ENCODE measurements at places on chromosomes 7 and 10.
A peak's percentile ranks its signal among the peaks of the same experiment; 100 is the strongest.

- no peak for DNase-seq
Measured at GRCh38 chr10:59181668-59182067, 5.2 kb downstream of the PHYHIPL start.

DNA sequence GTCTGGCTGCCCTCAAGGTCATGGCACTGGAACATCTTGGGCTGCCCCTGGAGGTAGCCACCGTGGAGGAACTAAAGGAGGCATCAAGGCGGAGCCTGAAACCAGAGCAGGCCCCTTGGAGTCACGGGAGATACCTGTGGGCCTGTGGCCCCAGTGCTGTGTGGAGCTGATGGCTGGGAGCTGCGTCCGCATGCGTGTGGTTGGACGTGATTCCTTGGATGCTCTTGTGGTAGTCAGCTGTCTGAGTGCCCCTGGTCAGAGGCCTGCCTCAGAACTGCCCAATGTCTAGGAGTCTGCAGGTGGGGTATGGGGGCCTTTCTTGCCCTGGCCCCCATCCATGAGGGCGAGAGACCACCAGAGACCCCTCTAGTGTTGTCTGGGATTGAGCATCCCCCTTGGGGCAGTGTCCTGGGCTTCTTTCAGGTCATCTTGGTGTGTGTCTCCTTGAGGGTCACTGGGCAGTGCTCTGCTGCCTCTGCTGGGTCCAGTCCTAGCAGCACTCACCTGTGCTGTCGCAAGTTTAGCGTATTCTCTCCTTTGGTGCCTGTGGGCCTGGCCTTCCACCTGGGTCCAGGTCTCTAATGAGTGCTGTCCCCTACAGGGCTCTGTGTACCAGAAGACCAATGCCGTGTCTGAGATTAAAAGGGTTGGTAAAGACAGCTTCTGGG, 8.1 kb downstream of the PGAM2 start:
- no peak for DNase-seq

DNA sequence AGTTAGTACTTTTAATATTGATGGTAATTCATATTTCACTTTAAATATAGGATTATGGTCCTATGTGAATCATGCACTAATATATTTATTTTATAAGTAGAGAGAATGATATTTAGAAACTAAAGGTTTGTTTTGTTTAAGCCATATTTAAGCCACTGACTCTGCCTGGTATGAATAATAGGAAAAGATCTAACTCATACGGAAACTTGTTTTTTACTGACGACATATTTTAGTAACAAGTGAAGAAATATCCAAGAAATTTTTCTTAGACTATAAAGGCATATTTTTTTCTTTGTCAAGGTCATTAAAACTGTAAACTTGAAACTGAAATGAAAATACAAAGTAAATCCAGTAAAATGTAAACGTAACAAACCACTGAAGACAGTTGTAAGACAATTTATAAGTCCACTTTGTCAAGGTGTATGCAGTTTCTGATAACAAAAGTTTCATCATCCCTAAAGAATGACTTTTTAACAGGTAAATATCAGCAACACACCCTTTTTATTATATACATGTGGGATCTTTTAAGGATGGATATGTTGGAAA, 147.1 kb downstream of the PHF14 start:
- no peak for DNase-seq

GRCh38 chr7:22430457-22430856, 69.5 kb downstream of the STEAP1B start:
- DNase-seq, result no peak

DNA sequence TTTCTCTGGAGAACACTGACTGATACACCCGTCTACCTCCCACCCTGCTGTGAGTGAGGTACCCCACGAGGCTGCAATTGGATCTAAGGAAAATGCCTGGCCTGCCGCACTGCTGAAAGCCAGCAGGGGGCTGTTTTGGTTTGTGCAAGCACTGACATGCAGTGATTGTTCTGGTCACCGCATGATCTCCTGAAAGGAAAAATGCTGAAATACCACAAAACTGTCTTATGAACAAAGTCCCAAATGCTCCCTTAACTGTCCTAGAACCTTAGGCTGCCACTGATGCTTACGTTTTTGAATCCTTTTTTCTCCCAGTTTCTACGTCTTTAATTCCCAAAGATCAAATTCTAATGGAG, 132.7 kb downstream of the JCAD start:
- no peak for DNase-seq

- DNase-seq, result no peak
Measured at GRCh38 chr7:26779978-26780595, 84.3 kb downstream of the SKAP2 start.

- peak; percentile 12 for DNase-seq
Measured at GRCh38 chr7:50069613-50070012, 23.4 kb downstream of the ZPBP start.

GRCh38 chr10:104336821-104337467, 1.3 kb downstream of the ITPRIP start:
- no peak for DNase-seq

DNA sequence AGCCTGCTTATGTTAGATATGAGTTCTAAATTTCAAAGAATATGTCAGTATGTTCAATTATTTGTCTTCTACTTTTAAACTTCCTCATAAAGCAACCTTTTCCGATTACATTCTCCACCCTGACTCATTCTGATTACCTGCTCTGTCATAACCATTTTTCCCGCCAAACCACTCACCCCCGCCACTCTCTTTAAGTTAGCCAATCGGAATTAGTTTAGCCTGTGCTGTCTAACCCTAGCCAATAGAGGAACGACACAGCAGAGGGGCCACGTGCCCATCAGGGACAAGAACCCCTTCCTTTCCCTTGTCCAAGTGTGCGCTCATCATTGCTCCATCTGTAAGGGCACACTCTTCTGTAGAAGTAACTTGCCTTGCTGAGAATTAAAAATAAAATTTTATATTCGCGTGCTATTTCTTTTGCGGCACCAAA, 91.4 kb downstream of the CCDC71L start:
- no peak for DNase-seq

GRCh38 chr7:20140291-20141001, 76.7 kb downstream of the MACC1 start:
- DNase-seq, result no peak

GRCh38 chr10:103463499-103463898, 4.8 kb upstream of the CALHM1 start:
- DNase-seq, result no peak

DNA sequence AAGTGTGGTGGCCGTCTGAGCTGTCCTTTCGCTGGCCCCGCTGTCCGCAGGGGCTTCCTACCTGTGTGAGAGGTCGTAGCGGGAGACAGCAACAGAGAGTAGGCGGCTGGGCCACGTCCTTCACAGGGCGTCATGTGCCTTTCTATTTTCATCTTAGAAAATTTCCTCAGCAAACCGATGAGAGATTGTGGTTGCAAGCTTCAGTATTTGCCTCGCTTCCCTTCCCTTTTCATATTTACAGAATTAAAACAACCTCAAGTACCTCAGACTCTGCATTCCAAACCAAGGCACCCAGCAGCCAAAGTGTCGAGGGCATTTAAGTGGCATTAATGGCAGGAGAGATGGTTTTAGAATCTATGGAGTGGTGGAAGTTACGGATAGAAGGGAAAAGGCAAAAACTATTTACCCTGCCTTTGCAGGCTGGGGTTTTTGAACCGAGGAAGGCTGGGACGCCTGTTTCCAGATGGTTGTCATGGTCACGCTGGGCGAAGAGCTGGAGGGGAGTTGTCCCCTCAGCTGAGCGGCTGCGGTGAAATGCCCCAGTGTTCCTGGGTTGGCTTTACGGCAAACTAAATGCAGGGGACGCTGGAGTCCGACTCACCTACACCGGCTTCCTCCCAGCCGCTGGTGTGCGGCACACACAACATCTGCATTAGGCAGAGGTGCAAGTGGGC, 41.9 kb downstream of the WIPI2 start:
- no peak for DNase-seq

GRCh38 chr10:773562-774161, 84.2 kb upstream of the DIP2C start:
- DNase-seq, result no peak

GRCh38 chr10:17644485-17644943, 563 bp downstream of the STAM start:
- DNase-seq, result no peak
